ENCODE measurements at places on chromosomes 3 and 15.

DNA sequence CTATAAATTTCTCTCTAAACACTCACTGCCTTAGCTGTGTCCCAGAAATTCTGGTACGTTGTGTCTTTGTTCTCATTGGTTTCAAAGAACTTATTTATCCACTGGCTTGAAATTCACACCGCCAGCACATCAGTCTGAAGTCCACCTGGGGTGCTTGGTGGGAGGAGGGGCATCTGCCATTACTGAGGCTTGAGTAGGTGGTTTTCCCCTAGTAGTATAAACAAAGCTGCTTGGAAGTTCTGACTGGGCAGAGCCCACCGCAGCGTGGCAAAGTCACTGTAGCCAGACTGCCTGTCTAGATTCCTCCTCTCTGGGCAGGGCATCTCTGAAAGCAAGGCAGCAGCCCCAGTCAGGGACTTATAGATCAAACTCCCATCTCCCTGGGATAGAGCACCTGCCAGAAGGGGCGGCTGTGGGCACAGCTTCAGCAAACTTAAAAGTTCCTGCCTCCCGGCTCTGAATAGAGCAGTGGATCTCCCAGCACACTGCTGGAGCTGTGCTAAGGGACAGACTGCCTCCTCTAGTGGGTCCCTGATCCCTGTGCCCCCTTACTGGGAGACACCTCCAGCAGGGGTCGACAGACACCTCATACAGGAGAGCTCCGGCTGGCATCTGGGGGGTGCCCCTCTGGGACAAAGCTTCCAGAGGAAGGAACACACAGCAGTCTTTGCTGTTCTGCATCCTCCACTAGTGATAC, 114.1 kb downstream of the SUCLG2 start:
- no peak for DNase-seq

DNA sequence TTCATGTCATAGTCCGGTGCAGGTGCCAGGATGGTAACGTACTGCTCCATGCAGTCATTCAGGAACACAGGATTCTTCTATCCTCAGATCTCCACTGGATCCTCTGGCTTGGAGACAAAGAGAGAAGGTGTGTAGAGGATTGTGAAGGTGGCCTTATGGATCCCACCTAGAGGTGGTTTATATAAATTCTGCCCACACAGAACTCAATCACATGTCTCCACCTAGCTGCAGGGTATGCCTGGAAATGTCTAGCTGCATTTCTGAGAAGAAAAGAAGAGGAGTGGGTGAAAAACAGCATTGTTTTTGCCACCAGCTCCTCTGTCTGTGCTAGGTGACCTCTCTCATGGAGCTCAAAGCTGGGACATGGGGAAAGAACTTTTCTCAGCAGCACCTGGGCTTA, 478.7 kb downstream of the PDCD6IP start:
- DNase-seq = no peak

- DNase-seq = no peak
Observed at GRCh38 chr15:27889258-27889657, 209.9 kb downstream of the OCA2 start.

- DNase-seq = no peak
Observed at GRCh38 chr15:56613811-56614210, 119.5 kb downstream of the ZNF280D start.

GRCh38 chr15:99454941-99455788, 110.6 kb upstream of the MEF2A start:
- DNase-seq = no peak

DNA sequence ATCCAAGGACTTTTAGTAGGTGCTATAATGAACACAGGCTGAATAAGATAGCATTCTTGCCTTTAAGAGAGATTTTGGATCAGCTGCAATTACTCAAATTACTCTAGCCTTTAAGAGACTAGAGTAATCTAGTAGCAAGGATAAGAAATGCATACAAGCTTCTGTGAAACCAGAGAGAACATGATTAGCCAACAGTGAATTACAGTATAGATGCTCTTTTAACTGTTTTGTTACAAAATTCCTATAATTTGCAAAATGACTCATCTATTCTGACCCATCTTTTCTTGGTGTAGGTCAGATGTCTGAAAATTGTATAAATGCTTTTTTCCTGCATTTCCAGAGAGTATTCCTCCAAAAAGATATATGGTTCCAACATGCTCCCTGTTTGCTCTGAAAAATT, 66.9 kb downstream of the CEP63 start:
- no peak for DNase-seq

GRCh38 chr3:162112719-162113118, 616.1 kb downstream of the OTOL1 start:
- DNase-seq = no peak

DNA sequence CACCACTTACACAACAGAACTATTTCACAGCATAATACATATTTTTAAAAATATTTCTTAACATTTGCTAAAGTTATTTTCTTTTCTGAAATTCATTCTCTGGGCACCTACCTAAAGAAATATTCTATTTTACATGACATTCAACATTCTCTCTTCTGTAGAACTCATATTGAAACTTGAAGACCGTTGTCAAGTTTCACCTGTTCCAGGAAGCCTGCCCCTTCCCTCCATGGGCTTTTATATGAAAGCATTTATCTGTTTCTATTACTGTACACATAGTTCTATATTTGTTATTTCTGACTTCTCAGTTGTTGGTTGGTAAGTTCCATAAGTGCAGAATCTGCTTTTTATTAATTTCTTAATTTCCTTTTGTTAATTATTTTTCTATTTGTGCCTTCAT, 204.3 kb upstream of the ALCAM start:
- no peak for DNase-seq

GRCh38 chr15:31840849-31841476, 189.4 kb upstream of the CHRNA7 start:
- DNase-seq = no peak

GRCh38 chr3:59727902-59728586, 678.2 kb upstream of the CFAP20DC start:
- no peak for DNase-seq

DNA sequence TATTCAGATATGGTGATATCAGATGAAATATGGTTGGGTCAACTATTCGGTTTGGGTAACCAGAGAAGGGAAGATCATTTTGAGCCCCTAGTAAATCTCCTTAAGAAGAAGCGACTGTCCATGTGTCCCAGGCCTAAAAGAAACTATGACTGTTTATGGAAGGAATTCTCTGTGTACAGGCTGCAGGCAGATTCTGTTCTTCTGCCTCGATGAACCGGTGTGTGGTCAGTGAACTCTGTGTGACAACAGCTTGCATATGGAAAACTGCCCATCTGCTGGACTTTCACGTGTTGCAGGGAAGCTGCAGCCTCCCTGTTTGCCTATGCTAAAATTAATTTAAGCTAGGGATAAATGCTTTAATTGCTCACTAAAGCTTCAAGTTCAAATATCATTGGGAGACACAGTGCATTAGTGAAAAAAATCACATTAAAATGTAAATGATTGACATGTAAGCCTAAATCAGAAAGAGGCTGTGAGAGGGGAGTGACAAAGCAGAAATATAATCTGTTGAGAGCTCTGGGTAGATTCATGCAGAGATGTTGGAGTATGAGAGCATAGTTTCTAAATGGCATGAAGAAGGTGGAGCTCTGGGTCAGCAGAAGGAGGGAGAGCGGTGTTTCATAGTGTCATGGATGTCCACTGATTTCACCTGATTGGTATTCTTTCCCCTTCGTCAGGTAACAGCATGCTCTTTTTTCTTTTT, 65.4 kb upstream of the PFN2 start:
- no peak for DNase-seq

GRCh38 chr3:10392244-10392643, 71.3 kb upstream of the SEC13 start:
- no peak for DNase-seq

Data from hypothalamus (tissue), 51 donors.